ENCODE measurements at places on chromosomes 7 and 10.
A peak's percentile ranks its signal among the peaks of the same experiment; 100 is the strongest.

DNA sequence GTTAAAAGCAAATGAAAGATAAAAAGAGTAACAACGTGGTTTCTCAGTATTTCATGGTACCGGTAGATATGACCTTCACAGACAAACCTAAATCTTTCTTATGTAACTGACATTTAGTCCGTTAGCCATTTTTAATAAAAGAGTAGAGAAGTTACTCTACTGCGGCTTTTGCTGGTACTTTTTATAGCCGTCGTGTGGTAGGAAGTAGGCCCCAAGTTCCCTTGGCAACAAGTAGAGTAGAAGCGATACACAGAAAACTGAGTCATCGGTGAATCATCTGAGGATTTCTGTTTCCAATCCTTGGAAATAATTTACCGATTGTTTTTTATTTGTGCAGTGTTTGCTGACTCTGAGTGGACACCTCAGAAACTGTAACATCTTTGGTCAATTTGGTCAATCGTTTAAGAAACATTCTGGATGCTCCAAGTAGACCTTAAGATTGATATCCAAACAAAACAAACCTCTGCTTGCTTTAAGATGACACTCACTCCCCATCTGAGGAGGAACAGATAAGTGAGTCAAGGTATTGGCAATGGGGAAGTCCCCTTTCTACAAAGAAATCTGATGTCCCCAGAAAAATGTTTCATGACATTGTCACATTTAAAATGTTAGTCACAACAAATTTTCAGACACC is 63.9 kb upstream of the AHR start:
- DNase-seq = no peak

GRCh38 chr7:44587843-44588711 is 6.0 kb upstream of the TMED4 start:
- DNase-seq = no peak

DNA sequence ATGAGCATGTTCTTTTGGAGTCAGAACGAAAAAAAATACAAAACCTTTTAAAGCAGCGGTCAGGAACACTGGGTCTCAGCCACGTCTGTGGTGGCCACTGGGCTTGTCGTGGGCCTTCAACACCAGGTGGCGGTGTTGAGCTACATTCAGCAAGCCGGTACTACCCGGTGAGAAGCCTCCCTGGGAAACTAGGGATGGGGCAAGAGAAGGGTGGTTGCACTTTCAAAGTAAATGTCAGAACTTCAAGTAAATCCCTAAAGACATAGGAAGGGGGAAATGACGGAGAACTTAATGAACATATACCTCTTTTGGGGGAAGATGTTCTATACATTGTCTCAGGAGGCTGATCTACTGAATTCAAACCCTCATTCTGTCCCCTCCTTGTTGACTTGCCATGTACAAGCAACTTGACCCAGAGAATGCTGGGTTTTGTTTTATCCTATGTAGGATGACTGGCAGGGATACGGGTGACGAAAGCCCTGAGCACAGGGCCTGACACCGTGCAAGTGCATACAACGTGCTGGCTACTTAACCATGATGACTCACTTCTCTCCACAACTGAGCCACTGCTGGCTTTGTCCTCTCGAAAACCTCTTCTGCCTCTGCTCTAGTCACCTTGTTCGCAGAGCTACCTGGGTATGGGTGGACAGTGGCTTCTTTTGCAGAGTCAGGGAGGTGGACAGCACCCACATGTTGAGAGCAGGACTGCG is 49.0 kb upstream of the BAMBI start:
- DNase-seq = peak; percentile 68

- no peak for DNase-seq
Observed at GRCh38 chr7:156127166-156128134, 315.2 kb upstream of the SHH start.

GRCh38 chr7:70512761-70513160 is 619.2 kb upstream of the GALNT17 start:
- DNase-seq = no peak

DNA sequence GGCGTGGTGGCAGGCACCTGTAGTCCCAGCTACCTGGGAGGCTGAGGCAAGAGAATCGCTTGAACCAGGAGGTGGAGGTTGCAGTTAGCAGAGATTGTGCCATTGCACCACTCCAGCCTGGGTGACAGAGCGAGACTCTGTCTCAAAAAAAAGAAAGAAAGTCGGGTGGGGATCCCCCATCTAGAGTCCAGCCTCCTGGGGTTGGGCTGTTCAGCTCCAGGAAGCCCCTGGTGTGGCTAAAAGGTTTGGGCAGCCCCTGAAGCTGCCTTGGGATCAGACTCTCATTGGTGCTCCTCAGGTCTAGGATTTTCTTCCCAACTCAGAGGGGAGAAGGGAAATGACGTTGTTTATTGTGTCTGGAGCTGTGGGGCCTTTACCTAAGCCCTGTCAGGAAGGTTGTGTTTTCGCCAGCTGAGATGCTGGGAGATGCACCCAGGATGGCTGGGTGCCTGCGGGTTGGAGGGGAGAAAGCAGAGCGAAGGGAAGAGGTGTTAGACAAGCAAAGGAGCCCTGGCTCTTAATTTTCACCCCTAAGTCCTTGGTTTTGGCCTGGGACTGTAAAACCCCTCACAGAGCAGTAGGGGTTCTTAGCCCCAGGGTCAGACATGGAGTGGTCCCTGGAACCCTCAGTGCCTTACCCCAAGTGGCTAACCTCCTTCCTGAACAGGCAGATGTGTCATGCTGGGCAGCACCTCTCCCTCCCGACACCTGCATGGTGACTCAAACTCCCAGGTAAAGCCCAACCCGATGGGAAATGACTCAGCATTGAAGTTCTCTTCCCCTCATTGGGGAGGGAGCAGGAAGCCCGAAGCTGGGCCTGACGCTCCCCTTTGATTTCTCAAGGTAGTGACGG is 21.1 kb downstream of the PLAU start:
- no peak for DNase-seq

DNA sequence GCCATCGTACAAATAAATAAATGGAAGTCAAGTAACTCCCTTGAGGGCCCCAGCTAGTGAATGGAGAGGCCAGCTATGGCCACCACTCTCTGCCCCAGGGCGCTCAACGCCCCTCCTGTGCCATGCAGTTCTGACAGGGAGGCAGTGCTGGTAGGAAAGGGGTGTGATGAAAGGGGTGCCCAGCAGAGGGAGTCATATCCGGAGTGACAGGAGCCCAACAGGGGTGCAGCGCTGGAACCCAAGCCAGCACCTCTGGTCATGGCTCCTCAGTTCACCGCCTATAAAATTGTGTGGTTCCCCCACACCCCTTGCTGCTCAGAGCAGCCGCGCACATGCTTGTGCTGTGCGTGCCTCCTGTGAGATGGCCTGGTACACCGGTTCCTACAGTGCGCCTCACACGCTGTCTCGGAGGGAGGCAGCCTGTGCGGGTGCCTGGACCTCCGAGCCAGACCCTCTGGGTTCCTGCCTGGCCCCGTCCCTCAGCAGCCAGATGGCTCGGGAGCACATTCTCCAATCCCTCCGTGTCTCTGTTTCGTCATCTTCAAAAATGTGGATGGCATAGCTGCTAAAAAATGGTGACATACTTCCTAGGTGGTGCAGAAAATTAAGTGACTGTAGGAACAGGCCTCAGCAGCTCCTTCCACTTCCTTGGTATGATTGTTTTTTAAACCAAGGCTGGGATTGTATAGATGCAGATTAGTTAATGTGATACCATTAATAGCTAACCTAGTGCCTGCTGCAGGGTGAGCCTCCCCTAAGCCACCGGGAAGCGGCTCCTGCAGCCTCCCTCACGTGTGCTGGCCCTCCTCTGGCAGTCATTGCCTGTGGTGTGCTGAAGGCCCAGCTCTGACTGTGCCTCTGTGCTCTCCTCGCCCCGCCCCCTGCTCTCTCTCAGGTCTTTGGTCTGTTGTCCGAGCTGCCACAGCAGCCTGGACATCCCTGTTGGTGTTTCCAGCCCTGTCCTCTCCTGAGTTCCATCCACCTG is 125.8 kb downstream of the EGFR start:
- no peak for DNase-seq

DNA sequence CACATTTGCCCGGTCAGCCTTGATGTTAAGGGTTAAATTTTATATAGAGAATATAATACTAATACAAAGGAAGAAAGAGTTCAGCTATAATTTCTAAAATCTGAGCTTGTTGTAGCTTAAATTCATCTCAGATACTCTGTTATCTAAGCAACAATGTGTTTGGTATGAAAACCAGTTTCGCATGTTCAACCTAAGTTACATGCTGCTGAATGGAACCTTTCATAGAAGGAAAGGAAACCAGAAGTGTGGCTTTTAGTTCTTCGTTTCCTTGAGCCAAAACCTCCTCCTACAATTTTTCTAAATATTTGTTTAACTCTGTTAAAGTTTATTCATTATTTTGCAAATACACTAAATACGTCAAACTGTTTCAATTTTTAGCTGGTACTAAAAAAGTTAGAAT is 18.5 kb downstream of the AGR2 start:
- no peak for DNase-seq

- DNase-seq = no peak
Observed at GRCh38 chr7:631291-631711, 95.2 kb upstream of the DNAAF5 start.

- no peak for DNase-seq
Observed at GRCh38 chr10:88715517-88715916, 9.5 kb downstream of the LIPK start.

DNA sequence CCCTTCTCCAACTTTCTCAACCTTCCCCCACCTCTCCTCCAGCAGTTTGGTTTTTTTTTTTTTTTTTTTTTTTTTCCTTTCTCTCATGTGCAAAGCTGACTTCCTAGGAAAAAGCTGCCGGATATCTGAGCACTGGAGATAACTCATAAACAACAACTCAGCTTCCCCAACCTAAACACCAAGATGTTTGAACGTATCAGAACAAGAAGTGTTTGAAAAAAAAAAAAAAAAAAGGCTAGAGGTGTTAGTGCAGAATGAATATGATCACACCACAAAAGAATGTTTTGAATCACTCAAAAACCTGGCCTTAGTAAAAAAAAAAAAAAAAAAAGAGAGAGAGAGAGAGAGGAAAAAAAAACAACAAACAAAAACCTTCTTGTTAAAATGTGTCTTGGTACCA is 11.2 kb downstream of the GATA3 start:
- DNase-seq = no peak

DNA sequence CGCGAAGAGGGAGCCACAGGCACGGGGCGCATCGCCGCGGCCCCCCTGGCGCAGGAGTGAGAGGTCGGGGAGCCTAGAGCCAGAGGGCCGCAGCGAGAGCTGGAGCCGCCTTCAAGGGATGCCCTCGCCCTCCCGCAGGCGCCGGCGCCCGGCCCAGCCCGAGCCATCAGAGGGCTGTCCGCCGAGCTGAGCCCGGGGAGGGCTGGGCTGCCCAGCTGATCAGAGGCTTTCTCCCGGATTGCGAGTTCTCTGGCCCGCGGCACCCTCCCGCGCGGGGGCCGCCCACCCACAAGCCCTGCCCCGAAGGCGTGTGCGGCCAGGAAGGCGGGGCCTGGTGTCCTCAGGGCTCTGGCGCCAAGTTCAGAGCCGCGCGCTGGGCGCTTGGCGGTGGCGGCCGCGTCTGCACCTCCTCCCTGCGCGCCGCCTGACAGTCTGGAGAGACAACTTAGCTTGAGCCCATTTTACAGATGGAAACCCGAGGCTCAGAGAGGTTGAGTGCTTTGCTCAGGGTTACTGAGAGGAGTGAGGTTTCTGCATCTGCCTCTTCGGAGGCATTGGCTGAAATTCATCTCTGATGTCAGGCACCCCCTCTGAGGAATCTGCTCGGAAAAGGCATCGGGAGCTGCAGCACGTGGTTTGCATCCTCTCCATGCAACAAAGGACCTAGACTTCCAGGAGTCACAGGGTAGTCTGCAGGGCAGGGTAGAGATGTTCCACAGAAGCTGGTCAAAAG is 3.8 kb upstream of the ANTXRL start:
- peak; percentile 92 for DNase-seq

DNA sequence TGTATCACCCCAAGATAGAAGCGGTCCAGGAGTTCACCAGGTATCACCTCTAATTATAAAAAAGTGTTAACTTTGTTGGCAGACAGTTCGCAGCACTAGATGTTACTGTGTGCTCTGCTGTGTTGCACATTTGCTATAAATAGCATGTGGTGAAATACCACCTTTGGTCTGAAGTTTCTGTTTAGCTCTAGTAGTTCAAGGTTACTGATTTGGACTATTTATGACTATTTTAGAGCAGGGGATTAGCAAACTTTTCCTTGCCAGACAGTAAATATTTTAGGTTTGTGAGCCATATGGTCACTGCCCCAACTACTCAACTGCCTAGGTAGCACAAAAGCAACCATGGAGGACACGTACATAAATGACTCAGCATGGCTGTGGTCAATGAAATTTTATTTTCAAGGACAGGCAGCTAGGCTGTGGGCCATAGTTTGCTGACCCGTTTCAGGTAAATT is 16.5 kb downstream of the DENND10 start:
- no peak for DNase-seq

GRCh38 chr10:74924251-74924963 is 98.0 kb downstream of the KAT6B start:
- no peak for DNase-seq

DNA sequence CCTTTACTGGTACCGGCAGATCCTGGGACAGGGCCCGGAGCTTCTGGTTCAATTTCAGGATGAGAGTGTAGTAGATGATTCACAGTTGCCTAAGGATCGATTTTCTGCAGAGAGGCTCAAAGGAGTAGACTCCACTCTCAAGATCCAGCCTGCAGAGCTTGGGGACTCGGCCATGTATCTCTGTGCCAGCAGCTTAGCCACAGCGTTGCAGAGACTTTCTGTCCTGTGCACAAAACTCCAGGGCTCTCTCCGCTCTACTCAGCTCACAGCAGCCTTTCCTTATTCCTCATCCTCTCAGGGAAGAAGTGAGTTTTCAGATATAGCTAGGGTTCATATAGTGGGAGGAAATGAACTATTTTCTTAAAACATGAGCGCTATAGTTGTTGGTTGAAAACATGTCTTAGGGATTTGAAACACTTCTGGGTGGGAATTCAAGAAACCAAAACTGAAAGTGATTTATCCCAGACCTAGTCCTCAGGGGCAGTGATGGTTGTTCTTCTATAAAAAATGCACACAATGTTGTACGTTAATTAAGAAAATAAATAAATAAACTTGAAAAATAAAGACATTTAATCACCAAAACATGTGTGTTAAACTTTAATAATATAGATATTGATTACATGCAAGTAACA is 150.2 kb upstream of the PRSS58 start:
- DNase-seq = no peak

GRCh38 chr10:21602313-21602712 is 68.3 kb downstream of the MLLT10 start:
- DNase-seq = no peak

- no peak for DNase-seq
Observed at GRCh38 chr10:28558923-28559508, 26.1 kb downstream of the WAC start.

GRCh38 chr10:79498291-79498829 is 14.0 kb upstream of the EIF5AL1 start:
- no peak for DNase-seq

Data from heart left ventricle (tissue), 16 donors.